Urothelium cell line (cell line): ENCODE measurements at places on chromosomes 3 and 15.

DNA sequence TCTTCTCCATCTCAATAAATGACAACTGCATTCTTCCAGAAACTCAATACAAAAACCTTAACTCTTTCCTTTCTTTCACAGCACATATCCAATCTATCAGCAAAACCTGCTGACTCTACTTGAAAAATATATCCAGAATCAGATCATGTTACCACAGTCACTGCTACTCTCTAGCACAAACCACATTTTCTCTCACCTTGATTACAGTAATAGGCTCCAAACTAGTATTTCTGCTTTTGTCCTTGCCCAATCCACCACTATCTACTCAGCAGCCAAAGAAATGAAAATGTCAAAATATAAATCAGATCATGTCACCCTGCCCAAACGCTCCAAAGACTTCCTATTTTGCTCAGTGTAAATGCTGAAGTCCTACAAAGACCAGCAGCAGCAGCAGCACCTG lies 15.2 kb downstream of the TMCC1 start:
- no peak for DNase-seq

GRCh38 chr3:145892869-145893268 lies 268.1 kb downstream of the PLOD2 start:
- DNase-seq: no peak

DNA sequence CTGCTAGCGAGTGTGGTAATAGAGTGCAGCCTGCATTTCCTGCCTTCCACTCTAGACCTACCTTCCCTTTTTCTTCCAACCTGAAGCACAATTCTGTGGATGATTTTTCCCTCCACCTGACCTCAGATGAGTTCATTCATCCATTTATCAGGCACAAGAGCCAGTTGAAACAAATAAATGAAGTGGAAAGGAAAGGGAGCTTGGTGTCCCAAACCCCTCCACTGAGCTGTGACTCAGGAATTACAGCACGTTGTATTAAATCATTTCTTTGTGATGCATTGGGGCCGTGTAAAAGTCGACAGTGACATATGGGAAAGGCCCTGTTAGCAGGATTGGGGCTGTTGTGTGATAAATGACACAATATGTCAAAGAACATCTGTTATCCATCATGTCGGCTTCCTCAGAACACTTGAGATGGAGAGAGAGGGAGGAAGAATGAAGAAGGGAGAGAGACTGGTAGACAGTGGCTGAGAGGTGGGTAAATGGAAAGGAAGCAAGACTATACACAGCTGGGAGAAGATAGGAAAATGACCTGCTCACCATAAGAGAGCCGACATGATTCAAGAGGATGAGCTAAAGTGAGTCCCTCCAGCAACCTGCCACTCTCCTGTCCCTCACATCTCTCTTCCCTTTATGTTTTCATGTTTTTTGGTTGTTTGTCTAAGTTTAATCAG lies 366.0 kb downstream of the AGBL1 start:
- DNase-seq: no peak

DNA sequence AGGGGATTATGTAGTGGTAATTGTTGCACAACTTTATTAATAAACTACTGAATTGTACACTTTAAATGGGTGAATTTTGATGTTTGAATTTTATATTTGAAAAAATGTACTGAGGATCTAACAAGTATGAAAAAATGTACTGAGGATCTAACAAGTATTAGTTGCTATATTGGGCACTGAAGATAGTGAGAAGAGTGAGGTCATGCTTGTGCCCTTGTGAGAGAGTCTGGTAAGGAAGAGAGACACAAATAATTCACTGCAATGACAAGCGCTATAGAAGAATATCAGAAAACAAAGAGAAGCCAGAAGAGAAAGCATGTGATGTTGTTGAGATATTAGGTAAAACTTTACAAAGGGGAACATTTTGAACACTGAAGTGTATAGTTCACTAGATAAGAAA lies 137.6 kb downstream of the DTWD1 start:
- DNase-seq: no peak

DNA sequence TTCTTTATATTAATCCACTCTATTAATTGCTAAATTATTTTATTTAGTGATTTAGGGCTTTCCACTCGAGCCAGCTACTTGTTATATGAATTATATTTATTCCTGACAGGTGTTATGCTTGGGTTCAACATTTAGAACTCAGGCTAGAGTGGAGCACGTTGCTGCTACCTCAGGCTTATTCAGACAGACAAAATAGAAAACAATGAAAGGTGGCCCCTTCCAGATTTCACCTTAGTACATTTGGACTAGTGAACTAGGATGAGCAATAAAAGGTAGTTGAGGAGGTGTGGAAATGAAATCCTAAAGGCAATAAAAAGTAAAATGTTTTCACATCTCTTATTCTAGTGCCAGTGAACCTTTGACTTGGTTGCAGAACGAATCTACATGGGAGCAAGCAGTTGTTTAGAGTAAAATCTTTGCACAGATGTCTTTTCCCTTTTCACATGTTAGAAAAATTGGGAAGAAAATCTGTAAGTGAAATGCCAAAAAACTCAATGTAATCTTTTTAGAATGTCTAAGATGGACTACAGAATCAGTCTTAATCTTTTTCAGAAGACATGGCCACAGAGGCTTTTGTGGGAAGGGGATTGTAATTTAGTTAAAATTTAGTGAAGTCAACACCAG lies 63.8 kb downstream of the AKAP13 start:
- DNase-seq: no peak

GRCh38 chr3:39125841-39126500 lies 18.5 kb downstream of the TTC21A start:
- DNase-seq: peak; percentile 51

DNA sequence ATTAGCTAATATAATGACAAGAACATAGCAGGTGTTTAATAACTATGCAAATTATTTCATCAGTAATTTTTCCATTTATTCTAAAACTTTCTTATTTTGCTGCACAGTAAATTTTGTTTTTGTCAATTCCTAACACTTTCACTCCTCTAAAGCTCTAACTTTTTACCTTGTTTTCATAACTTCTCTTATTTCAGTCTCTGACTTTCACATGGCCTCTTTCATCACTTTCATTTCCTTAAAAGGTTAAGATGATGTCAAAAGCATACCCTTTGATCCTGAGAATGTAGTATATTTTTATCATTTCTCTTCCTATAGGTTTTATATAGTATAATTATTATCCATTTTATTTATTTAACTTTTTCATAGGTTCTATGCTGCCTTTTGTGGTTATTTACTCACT lies 1325.8 kb upstream of the ALCAM start:
- no peak for DNase-seq

- no peak for DNase-seq
These were observed 21.2 kb downstream of the UBE3A start for GRCh38 chr15:25417604-25418003.

- DNase-seq: no peak
These were observed 457.3 kb upstream of the KCNMB2 start for GRCh38 chr3:178078953-178079352.

DNA sequence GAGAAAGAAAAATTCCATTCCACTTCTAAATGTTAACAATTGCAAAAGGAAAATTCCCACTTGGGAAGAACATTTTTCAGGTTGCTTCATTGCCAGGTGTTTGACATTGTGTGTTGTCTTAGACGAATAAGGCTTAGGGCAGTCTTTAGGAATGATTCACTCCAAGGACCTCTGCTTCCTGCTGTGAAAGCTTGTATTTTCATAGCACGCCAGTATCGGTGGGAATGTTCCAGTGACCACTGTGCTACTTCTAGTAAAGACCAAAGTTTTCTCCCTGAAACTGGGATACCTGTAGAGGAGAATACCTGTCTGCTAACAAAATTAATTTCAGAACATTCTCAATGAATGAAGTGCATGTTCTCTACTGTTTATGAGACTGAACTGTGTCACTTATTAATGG lies 64.1 kb downstream of the CDIN1 start:
- DNase-seq: no peak

DNA sequence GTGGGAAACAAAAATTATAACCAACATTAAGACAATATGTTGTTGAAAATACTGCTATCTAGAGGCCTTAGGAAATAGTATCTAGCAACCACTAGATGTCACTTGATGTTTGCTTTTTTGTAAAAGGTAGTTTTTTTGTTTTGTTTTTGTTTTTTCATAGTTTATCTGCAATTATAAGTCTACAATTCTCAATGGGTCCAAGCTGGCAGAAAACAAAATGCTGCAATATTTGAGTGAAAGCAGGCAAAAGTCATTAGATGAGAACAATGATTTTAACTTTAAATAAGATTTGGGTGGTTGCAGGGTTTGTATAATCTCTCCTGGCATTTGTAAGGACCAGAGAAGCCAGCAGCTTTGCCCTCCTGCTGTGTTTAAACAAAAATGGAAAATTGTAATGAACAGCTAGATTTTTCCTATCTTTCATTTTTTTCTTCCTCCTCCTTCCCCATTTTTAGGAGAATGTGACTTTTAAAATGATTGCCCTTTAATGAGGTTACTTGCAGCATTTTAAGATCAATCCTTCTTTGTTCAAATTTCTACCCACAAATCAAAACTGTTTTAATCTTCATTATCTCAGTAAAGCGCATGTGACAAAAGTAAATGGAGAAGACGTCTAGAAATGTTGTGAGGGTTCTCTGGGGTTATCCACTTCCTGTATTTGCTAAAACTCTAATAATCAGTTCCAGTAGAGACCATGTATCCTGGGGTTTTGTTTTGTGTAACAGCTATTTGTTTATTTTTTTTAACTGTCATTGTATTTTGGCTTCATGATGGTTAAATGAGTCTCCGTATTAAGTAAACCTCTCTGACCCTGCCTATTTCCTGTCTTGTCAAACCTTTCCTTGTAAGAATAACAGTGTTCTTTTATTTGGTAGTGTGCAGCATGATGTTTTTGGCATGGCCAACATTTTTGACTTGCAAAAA lies 27.3 kb downstream of the DUT start:
- no peak for DNase-seq
